T-helper 22 cell (primary cell): ENCODE measurements at places on chromosomes 5 and 9.

DNA sequence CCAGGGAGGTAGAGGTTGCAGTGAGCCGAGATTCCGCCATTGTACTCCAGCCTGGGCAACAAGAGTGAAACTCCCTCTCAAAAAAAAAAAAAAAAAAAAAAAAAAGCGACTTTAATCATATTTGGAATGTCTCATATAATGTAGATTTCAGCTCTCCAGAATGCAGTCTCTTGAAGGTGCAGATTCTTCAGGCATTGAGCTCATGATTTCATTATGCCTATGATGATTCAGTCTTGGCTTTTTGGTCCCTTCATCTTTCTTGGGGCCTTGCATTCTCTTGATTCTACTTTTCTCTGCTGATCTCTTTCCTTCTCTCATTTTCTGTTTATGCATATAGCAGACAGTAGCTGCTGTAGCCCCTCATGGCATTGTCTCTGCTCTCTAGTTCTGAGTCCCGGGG lies 22.9 kb downstream of the KDM4C start:
- no peak for DNase-seq

GRCh38 chr5:135157421-135158313 lies 123.6 kb upstream of the PITX1 start:
- no peak for DNase-seq

DNA sequence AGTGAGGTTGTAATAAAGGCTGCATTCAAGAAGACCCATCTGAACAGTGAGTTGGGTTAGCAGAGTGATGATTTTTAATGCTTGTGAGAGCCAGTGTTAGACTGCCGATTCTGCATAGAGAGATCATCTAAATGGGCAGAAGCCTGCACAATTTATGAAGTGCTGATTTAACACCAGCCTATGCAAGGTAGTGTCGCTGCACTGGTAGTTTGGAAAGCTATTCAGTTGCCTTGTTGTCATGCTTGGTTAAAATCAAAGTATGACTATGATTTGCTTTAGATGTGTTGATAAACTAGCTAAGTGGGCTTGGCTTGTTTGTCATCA lies 379 bp upstream of the LRRTM2 start:
- no peak for DNase-seq

- no peak for DNase-seq
Measured at GRCh38 chr9:115764645-115765044, 388.9 kb upstream of the PAPPA start.

GRCh38 chr5:69416180-69416579 lies 1.3 kb downstream of the MARVELD2 start:
- no peak for DNase-seq

DNA sequence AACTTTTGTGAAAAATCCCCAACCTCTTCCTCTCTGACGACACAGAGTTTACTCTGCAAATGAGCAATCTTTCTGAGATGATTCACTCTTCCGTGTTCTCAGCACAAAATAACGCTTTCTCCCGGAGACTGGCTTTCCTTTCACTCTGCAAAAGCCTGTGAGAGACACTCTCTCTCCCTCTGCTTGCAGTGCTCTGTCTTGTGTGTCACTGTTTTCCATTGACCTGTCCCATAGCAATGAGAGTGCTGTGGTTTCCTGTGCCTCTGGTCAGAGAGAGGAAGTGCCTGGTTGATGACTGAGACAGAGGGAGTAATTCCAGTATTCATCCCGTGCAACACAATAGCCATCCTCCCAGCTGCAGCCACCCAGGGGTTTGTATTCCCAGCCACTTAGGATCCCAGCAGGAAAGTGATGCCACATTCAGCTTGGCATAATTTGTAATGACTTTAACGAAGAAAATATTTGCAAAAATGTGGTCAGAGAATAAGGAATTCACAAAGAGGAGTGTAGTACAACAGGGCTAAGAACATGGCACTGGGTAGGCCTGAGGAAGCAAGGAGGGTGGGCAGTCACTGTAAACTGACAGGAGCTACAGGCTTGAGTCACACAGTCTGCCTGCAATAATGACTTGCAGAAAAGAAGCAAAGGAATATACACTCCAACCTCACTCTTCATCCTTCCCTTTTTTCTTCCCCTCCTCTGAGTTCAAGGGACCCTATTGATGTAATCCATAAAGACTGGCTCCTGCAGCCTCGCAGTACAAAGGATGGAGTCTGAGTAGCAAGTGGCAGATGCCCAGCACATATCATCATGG lies 463.5 kb upstream of the RGMB start:
- DNase-seq: no peak

DNA sequence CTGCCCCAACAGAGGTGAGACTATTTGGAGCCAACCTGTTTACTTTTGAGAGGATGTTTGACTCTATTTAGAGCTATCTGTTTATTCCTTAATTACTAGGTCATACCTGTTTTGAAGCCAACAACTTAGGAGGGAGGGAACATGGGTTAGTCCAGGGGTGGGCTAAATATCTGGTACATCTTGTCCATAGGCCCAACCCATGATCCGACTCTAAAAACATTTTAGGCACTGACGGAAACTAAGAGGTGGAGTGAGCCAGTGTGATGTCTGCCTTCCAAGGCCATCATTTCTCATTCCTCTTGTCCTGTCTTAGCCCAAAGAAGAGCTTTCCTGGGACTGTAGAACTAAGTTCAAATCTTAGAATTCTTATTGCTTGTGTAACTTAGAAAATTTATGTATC lies 8.4 kb downstream of the SPINK5 start:
- no peak for DNase-seq

- no peak for DNase-seq
Measured at GRCh38 chr5:17127743-17128231, 89.6 kb upstream of the BASP1 start.

DNA sequence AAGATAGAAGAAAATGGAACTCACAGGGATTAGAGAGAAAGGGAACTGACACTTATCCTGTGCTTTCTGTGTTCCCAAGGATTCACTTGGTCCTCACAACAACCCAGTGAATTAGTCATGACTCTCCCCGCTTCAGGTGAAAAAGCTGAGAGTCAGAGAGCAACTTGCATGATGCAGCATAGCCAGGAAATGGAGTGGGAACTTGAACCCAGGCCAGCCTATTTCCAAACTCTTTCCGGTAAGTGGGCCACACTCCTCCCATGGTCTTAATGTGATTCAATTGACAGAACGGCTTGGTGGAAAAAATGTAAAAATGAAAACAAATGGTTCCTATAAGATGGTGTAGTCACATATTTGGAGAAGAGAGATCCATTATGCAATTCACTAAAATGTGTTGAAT lies 45.9 kb upstream of the CEMIP2 start:
- DNase-seq: no peak

- DNase-seq: no peak
Measured at GRCh38 chr5:146515473-146516150, 378 bp downstream of the GPR151 start.

DNA sequence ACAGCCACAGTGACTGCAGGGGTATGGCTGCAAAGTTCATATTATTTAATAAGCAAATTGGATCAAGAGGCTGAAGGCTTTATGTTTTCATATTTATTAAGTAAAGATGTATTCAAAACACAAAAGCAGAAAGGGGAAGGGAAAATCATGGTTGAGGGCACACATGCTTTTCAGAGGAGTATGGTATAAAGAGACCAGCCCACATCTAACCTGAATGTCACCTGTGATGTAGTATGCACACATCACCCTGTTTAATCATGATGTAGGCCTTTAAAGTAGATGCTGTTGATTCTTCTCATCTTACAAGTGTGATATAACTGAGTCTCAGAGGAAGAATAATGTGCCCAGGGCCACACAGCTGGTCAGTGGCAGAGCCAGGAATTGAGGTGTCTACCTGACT lies 211.8 kb downstream of the DCP2 start:
- DNase-seq: no peak

- DNase-seq: no peak
Measured at GRCh38 chr5:133203317-133204305, 151.8 kb downstream of the HSPA4 start.

GRCh38 chr9:126623667-126624478 lies 10.1 kb downstream of the LMX1B start:
- DNase-seq: no peak

DNA sequence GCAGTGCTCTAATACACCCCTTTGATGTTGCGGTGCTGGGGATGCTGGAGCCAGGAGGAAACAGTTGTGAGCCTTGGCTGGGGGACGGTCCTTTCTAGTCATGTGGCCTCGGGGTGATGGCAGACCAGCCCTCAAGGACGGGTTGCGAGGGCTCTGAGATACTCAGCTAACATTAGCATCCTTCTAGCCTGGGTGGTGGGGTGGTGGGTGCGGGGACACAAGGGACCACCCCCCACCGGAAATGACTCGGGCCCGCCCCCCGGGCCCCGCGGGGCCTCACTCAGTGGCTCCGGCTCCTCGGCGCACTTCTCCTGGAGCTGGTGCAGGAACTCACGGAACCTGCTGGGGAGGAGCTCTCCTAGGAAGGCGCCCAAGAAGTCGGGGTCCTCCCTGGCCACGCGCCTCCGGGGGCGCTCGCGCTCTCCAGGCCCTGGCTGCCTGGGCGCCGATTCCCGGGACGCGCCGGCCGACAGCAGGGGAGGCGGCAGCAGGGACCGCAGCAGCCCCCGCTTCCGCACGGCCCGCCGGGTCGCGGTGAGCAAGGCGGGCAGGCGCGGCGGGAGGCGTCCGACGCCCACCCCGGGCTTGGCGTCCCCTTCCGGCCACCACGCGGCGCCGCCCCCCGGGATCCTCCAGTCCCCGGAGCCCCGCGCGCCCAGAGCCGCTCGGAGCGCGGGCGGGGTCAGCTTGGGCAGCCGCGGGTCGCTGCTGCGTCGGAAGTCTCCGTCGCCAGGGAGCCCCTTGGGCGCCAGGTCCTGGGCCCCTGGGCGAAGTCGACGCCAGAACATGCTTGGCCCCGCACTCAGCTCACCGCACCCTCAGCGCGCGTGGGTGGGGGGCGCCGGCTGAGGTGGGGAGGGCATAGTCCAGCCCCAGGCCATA lies 873 bp downstream of the C9orf50 start:
- no peak for DNase-seq

- no peak for DNase-seq
Measured at GRCh38 chr5:96297867-96298266, 135.2 kb downstream of the PCSK1 start.
